ENCODE measurements at places on chromosomes 5 and 9. TPM values are rescaled to one million over a fixed set of nuclear protein-coding genes. Genes with fewer than 3 reads are reported as not detected.

GRCh38 chr5:88727705-88728313 lies 155.2 kb downstream of the MEF2C start:
- DNase-seq: no peak

- DNase-seq: no peak
Observed at GRCh38 chr5:88886252-88886651, 3.3 kb upstream of the MEF2C start.

- no peak for DNase-seq
Observed at GRCh38 chr5:6333182-6333905, 45.0 kb downstream of the MED10 start.

DNA sequence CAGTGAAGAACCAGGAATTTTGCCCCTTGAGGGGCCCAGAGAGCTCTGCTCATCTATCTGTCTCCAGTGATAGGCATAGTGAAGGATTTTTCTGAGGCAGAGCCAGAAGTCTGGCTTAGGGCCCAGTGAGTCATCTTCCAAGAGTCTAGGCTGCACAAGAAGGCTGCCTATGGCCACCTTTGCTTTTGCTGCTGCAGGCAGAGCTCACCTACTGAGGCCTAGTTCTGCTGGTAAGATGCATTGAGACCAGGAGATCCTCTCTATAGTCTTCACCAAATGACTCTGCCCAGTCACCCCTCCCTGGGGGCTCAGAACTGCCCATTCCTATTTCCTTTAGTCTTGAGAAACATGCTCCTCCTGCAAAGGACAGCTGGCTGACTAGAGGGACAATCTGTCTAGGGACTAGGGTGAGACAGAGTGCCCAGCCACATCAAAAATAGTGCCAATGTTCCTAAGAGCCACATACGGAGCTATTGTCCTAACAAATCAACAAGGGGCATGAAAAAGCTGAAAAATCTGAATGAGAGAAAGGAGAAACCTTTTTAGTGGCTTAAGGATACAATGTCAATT lies 40.3 kb upstream of the CDKN2AIPNL start:
- DNase-seq: no peak

DNA sequence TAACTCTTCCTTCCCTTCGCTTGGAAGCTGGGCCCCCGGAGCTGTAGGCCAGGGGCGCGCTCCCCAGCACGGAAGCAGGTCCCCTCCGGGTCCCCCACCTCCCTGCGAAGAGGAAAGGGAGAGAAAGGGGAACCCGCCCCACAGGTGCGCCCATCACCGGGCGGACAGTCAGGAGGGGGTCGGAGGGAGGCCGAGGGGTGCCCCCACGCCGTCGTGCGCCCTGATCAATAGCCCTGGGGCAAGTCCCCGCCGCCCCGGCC lies 793 bp downstream of the AGPAT2 start:
- DNase-seq: no peak

GRCh38 chr9:137299938-137300337 lies 2.1 kb downstream of the NRARP start:
- no peak for DNase-seq

- no peak for DNase-seq
Observed at GRCh38 chr5:63555874-63556273, 406.4 kb downstream of the HTR1A start.

PCDHGA7 gene
- not detected for total RNA-seq

CD72 gene
- total RNA-seq: 15.0 TPM

Data from activated CD8-positive, alpha-beta T cell treated with anti-CD3 and anti-CD28 coated beads, Interleukin-2, amount 10 ng/mL, durations not matched to agents 7 days and 5 days (primary cell).